ENCODE measurements at places on chromosomes 7 and 10.

- DNase-seq = no peak
Measured at GRCh38 chr10:98620503-98620902, 173.8 kb upstream of the HPS1 start.

GRCh38 chr10:60466267-60467201, 76.9 kb upstream of the ANK3 start:
- DNase-seq = no peak

DNA sequence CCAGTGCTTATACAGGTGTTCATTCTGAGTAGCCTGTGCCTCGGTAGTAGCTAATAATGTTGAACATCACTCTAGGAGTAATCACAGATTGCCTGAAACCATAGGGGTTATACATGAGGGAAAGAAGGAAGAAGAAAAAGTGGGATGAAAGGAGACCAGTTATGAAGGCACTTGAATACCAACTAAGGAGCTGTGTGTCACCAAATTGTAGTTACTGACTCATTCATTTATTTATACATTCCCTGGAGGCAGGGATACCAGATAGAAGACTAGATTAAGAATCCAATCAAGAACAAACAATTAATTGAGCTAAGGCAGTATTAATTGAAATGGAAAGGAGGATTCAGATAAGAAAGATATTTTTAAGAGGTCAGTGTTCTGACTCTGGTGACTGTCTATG, 129.6 kb upstream of the PRPS1L1 start:
- DNase-seq = no peak

GRCh38 chr10:49534670-49535381, 4.1 kb downstream of the ERCC6 start:
- DNase-seq = no peak

DNA sequence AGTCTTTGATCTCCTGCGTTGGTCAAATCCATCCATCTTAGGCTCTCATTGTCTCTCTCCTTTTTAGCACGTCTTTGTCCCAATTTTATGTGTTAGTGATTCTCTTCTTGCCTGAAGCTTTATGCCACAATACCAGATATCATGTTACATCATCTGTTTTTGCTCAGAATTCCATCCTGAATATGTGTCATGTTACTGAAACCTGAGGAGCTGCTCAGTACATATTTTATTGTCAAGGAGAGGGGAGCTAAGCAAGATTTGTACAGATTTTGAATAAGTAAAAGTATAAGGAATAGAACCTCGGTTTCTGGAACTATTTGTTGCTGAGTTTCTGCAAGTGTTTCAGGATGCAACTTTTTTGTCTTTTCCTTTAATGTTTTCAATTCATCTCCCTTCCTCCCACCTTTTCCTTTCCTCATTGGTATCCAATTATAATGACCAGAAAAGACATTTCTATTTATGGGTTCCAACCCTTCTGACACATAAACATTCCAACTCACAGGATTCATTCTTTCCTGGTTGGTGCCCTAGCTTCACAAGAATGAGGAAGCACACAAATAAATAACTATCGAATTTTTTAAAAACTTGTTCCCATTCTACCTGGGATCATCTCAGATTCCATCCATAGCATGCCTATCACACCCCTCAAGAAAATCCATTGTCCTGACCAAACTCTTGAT, 291.8 kb downstream of the CRPPA start:
- DNase-seq = no peak

DNA sequence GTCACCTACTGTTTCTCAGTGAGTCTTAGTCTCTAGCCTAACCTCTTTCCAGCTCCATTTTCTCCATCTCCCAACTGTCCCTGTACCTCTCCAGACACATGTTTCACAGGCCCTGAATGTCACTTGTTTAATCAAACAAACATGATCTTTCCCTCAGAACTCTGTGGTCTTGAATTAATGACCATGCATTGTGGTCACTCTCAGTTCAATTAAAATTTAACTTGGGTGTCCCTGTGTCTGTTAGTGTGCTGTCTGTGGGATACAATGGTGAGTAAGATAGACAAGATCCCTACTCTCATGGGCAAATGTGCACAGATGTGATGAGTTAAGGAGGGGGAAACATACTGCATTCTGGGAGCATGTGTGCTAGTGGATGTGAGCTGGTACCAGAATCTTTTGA, 65.0 kb downstream of the RBM33 start:
- DNase-seq = no peak

GRCh38 chr10:103769176-103769575, 86.2 kb downstream of the SH3PXD2A start:
- no peak for DNase-seq

DNA sequence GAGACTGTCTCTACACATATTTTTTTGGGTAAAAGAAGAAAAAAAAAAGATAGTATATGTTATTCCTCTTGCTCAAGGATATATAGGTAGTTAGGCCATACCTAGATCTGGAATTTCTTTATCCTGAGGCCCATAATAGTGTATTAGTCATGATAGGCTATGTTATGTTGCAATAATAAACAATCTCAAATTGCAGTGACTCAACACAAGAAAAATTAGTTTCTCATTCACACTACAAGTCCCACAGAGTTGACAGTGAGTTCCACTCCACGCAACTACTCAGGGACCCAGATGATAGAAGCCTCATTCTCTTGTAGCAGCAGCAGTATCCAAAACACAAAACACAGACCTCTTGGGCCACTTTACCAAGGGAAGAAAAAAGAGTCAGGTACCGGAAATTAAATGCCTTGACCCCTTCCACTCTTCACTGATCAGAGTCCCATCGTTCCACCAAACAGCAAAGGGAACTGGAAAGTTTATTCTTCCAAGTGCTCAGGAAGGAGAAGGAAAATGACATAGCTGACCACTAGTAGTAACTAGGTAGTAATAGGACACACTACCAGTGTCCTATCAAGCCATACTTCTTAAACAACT, 7.4 kb upstream of the C10orf67 start:
- no peak for DNase-seq

- DNase-seq = no peak
Measured at GRCh38 chr7:149297034-149297755, 35.2 kb downstream of the ZNF783 start.

- no peak for DNase-seq
Measured at GRCh38 chr10:13842117-13842516, 255.4 kb downstream of the PRPF18 start.

DNA sequence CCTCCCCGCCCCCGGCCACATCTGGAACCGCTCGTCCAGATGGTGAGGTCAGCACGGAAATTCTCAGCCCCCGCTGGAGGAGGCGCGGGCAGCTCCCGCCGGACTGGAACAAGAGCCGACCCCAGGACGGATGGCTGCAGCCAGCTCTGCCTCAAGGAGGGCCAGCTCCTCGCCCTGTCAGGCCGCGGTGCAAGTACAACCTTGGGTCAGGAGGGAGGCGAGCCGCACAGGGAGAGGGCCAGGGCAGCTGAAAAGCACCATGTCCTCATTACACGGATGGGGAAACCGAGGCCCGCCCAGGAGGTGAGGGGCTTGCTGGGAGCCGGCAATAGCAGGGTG, 3.8 kb upstream of the GRIFIN start:
- DNase-seq = no peak

- DNase-seq = peak; percentile 97
Measured at GRCh38 chr10:59906417-59907202, at the start of gene CCDC6. Gene CCDC6 (minus strand): TSS chr10:59906556. CDS start chr10:59906424, 132 bp downstream.

DNA sequence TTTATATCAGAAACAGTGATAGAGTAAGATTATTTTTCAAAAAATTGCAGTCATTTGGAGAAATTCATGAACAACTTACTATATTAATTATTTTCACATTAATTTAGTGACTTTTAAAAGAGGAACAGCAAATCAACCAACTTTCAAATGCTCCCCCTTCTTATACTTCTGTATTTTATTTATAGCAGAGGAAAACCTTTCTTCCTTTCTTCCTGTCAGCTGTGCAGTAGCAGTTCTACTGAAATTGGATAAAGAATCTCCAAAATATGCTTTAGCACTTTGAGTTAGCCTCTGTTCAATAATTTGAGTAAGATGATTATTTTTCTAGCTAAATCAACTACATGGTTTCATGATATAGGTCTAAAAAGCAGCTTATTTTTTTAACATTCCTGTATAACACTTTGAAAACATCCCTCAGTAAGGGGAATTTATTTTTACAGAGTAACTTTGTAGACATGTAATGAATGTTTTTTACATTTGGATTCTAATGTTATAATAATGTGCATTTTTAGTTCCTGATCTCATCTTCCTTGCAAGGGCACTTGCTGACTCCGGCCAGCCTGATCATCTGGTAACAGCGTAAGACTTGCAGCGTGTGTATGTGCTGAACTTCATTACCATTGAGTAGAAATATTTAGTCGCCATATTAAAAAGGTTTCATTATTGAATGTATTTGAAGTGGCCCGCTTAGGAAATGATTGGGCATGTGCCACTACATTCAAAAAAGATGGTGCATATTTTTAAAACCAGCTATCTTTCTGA, 158.3 kb upstream of the HDAC9 start:
- DNase-seq = no peak

DNA sequence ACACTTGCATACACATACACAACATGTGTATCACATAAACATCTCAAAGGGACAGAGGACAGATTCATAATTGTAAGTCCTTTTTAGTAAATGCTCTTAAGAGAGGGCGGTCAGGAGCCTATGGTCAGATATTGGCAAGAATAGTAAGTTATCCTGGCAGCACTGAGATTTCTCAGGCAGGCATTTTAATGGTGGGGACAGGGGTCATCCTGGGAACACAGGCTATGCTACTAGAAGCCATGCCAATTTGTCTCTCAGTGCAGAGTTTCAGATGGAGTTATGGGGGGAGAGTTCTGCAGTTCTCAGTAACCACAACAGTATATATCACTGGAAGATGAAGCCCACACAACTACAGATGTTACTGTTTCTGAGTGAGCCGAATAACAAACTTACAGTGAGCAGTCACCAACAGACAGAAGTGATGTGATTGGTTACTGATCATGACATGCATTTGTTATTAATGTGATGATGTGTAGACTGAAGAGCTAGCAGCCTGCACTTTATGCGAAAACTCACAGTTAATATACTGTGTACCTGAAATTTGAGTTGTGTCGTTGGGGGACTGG, 16.4 kb downstream of the ZNF487 start:
- DNase-seq = no peak

GRCh38 chr10:79347894-79348639, 798 bp downstream of the PPIF start:
- peak; percentile 62 for DNase-seq

- DNase-seq = no peak
Measured at GRCh38 chr7:156140896-156141295, 328.6 kb upstream of the SHH start.

DNA sequence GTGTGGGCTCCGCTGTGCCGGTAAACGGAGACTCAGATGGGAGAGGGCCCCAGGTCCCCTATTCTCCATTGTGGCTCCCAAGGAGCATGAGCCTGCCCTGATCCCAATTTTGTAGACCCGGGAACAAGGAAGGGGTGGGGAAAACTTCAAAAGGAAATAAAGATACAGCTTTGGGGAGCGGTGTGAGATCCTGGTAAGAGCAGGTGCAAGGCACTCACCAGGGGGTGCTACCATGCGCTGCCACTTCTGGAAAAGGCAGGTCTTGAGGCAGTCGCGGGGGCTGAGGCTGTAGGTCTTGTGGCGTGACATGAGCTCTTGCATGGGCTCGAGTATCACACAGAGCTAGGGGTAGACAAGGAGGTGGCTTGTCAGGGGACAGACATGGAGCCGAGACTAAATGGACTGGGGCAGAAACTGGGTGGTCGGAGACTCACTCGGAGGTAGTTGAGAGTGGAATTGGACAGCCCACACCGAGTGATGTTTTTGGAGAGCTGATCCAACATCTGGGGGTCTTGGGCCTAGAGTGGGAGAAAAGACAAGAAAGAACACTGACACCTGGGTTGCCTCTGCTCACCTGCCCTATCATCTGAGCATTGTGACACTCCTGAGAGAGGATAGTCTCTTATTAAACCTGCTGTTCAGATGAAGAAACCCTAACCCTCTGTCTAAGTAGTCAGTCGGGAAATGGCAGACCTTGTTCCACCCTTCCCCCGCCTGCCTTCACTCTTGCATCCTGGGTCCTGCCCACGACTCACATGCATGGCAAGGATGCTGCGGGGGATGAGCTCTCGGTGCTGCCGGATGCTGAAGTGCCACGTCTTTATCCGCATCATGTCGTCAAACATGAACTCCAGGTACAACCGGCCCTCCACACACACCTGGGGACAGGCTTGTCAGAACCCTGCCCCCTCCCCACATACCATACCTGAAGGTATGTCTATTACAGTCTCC, 10.7 kb downstream of the LDB1 start:
- DNase-seq = no peak

DNA sequence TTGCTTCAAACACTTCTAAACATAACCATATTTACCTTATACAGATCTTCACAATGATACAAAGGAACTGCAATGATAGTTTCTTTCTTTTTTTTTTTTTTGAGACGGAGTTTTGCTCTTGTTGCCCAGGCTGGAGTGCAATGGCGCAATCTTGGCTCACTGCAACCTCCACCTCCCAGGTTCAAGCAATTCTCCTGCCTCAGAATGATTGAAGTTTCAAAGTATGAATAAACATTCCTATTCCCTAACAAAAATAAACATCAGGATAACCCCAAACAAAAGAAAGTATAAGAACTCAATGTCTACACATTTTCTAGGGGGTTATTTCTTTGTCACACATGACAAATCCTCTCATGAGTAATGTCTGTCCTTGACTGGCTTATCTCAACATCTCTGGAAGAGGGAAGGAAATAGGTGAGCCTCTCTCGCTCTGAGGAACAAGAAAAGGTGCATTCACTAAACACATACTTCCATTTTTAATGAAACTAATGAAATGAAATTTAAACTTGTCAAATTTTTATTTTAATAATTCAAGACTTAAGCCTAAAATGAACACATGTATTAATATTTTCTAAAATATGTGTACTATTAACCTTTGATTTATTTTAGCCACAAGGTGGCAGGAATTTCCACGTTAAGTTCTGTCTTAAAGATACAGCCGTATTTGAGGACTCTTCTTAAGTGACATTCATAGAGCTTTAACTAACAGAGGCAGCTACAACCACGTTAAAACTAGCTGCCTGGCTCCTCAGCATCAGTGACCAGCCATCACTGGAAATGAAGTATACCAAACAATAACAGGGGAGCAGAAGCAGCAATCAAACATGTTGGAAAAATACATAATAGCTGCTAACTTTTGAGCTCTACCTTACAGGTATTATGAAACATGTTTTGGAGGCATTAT, 58.3 kb downstream of the MALSU1 start:
- peak; percentile 43 for DNase-seq

DNA sequence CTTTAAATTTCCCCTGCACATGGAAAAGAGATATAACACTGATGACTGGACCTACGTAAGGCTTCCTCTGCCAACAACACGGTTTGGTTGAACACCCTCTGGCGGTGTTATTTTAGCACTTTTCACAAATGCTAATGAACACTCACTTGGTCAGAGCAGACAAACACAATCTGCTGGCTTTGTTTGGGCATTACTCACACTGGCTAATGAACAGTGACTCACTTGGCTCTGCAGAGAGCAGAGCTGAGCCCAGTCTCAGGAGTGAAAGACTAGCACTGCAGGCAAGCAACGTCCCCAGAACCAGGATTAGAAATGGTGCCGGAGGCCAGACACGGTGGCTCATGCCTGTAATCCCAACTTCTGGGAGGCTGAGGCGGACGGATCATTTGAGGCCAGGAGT, 430.8 kb downstream of the PLXNA4 start:
- no peak for DNase-seq

GRCh38 chr10:133461841-133462240, 8.1 kb downstream of the SCART1 start:
- peak; percentile 4 for DNase-seq

GRCh38 chr10:131177431-131178327, 133.8 kb downstream of the TCERG1L start:
- no peak for DNase-seq

- peak; percentile 61 for DNase-seq
Measured at GRCh38 chr10:11515596-11516430, 95.6 kb downstream of the USP6NL start.

GRCh38 chr10:85413570-85413969, 953.0 kb downstream of the GRID1 start:
- no peak for DNase-seq

All from D341Med (cell line).